ENCODE measurements at places on chromosomes 5 and 9.
A peak's percentile ranks its signal among the peaks of the same experiment; 100 is the strongest.

DNA sequence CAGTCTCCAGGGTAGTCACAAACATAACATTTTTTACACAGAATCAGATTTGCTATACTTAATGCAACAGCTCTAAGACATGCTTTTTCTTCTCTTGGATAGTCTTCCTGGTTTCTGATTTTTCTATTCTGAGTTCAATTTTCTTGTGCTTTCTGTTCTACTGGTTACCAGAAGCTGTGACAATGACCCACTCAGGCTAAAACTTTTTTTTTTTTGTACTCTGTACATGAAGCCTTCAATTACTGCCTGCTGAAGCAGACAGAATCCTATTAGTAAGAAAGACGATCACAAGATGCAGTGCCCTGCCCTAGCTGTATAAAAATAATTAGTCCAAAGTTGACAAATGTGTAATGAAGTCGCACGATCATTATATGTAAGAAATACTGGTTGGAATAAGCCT, 231.1 kb upstream of the TBCA start:
- no peak for DNase-seq

GRCh38 chr9:34651876-34652601, at the start of gene IL11RA:
TSS of gene IL11RA (plus strand) at chr9:34652185. CDS start at chr9:34655218, 3,033 bp downstream.
- no peak for DNase-seq

GRCh38 chr9:33416996-33417395, 14.6 kb upstream of the AQP7 start:
- DNase-seq: no peak

DNA sequence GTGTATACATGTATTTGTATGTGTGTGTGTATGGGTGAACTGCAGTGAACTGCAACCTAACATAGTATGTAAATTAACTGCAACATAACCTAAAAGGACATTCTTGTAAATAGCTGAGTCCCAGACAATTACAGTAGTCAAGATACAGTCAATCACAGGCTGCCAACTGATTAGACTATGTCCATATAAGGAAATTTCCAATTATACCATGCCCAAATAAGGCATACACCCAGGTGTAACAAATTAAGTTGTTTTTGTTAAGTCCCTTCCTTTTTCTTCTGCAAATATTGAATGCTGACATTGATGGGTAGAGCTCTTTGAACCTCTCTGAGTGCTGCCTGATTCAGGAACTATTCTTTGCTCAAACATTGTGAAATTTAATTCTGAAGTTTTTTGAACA, 594.6 kb upstream of the FAM174A start:
- no peak for DNase-seq

DNA sequence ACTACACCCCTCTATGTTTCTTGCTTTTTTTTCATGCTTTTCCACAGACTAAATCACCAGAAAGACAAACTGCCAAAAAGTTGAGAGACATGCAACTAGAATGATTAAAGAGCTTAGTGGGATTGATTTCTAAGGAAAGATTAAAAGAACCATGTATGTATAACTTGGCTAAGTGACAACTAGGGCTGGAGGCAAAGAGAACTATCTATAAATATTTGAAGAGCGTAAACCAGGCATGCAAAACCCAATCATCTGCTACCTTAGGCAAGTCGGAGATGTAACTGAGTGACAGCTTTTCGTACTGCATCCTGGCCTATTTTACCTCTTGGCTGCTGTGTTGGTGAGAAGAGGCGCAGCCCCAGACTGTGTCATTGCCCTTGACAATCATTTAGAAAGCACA, 121.0 kb upstream of the TLX3 start:
- DNase-seq: no peak

DNA sequence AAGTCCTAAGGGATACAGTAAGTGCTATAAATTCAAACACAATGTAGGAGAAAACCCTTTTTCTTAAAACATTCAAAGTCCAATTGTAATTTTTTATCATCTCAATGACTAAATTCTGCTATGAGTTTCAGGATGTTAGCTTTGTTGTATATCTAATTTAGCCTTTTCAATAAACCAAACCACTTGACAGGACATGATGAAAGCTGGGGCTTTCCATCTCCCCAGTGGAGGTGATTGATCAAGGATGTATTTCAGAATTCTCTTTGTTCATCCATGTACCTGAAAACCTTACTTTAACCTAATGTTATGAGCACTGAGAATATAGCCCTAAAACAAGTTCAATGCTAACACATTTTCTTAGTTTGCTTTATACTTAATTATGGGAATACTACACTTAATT, 639.0 kb upstream of the ITGA1 start:
- no peak for DNase-seq

DNA sequence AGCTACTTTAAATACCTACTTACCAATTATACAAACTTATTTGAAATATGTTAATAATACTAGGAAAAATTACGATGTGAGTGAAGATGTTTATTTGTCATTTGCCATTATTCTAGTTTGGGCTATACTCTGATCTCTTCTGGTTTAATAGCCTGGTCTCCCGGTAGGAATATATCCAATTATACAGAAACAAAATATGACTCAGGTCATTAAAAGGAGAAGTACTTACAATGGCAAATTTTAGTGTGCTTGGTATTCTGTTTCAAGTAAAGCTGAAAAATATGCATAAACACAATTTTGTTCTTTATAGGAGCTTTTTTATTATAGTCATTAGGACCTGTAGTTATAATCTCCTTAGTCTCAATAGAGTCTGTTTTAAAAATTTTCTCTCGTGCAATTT, 176.8 kb downstream of the SLCO4C1 start:
- DNase-seq: peak; percentile 1

- no peak for DNase-seq
These were observed 81.8 kb downstream of the ZNF618 start for GRCh38 chr9:113957821-113958341.

- no peak for DNase-seq
These were observed 133.2 kb downstream of the MTX3 start for GRCh38 chr5:79857714-79858409.

GRCh38 chr5:59446356-59446755, 447.2 kb downstream of the PDE4D start:
- DNase-seq: peak; percentile 71

DNA sequence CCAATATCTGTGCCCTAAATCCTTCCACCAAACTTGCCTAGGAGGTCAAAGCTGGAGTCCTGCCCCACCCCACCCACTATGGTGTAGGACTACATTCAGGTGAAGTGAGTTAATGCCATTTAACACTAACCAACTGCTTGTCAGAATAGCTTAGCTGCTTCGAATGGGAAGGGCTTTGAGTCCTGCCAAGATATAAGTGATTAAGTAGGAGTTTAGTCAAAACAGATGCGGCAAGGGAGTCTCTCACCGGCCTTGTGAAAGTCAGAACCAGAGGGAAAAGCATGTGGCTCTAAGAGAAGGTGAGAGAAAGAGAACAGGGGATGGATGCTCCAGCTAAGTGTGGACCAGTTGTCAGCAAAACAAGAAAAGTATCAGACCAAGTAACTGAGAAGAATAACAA, 132.6 kb downstream of the SPOCK1 start:
- DNase-seq: no peak

DNA sequence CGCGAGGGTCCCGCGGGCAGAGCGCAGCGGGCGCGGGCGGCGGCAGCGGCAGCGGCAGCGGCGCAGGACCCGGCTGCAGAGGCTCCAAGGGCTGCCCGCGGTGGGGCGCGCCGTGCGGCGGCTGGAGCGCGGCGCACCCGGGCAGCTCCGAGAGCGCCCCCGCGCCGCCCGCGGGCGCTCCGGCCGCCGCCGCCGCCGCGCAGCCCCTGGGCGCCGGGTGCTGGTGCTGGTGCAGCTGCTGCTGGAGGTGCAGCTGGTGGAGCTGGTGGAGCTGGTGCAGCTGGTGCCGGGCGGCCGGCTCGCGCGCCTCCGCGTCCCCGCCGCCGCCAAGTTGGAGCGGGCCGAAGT, 644 bp downstream of the IER5L start:
- no peak for DNase-seq

- no peak for DNase-seq
These were observed 19.6 kb downstream of the MFAP3 start for GRCh38 chr5:154058055-154059038.

GRCh38 chr5:8413975-8414374, 545.0 kb downstream of the MTRR start:
- DNase-seq: no peak

- no peak for DNase-seq
These were observed 137.1 kb upstream of the TRIM32 start for GRCh38 chr9:116549786-116550660.

DNA sequence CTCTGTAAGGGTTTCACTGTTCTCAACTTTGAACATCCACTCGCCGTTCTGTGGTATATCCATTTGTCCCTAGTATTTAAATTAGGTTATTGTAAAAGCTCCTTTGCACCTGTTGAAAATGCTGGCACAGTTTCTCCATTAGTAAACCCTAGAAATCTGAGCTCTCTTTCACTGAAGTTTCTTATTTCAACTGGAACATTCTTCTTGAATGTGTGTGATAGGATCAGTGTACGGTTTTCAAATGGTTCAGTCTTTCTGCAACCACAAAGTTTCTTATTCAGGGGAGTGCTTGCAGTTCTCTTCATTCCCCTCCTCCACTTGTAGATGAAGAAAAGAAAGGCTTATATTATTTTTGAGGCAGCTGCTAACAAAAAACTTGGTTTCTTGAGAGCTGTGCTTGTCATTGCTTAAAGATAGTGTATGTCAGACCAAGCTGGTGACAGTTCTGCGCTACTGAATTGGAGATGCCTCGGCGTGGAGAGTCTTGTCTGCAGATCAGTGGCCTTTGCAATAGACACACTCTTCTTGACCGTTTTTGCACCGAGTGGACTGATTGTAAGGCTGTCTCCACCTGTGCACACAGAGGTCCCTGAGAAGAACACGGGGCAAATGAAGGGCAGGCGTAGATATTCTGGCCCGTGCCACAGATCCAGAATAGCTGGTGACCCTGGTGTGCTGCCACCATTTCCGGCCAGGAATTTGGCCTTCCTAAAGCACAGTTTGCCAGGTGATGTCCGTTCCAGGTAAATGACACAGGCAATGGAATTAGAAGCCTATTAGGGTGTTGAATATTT, 102.2 kb downstream of the TRIO start:
- no peak for DNase-seq

DNA sequence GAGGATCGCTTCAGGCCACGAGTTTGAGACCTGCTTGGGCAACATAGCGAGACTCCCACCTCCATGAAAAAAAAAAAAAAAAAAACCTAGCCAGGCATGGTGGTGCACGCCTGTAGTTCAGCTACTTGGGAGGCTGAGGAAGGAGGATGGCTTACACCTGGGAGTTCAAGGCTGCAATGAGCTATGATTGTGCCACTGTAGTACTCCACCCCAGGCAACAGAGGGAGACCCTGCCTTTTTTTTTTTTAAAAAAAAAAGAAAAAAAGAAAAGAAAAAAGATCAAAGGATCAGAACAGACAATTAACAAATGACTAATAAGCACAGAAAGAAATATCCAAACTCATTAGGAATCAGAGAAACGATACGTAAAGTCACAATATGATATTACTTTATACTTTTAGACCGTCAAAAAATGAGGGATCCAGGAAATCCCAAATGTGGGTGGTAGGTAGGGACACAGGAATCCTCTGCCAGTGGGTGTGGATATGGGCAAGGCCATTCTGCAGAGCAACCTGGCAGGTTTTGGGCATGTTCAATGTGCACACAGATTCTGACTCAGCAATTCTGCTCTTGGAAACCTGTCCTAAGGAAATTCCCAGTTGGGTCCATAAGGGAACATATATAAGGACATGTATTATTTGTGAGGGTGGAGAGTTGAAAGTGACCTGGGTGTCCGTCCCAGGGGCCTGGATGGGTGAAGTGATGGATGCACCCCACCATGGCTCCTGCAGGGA, 144.7 kb upstream of the TBC1D2 start:
- DNase-seq: no peak

DNA sequence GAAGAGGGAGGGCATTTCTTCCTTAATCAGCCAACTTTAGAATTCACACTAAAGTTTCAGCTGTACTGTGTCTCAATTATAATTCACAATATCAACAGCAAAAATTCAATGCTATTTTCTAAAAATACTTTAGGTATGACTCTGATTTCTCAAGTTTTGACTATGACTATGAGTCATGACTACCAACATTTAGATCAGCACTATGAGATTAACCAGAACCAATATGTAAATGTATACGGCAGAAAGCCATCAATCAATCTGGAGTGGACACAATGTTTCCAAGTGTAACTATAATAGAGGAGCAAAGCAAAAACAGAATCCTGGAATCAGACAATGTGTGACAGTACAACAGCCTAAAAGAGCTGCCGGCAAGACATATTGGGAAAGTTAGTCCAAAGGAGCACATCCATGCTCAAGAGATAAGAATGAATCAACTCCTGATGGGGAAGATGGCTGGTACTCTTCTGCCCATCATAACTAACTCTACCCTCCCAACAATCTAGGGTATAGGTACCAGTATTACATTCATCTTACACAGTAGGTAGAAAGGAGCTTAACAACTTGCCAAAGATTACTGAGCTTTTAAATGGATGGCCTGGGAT, 294.4 kb downstream of the SEMA5A start:
- no peak for DNase-seq

GRCh38 chr5:168679515-168679920, 100.3 kb upstream of the PANK3 start:
- DNase-seq: peak; percentile 37

DNA sequence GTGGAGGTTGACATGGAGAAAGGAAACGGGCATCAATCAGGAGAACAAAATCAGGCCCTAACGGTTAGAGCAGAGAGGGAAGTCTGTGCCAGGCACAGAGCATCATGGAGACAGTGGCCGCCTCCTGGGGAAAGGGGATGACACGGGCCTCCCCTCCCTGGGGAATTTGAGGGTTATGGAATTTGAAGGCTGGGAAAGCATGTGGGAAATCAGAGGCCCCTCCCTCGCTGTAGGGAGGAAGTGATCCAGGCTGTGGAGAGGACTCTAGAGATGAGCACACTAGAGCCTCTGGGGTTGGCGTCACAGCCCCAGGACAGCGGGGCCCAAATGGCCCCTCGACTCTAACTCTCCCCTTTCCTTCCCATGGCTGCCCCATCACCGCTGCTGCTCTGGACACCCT, 36.7 kb downstream of the PROP1 start:
- DNase-seq: no peak

DNA sequence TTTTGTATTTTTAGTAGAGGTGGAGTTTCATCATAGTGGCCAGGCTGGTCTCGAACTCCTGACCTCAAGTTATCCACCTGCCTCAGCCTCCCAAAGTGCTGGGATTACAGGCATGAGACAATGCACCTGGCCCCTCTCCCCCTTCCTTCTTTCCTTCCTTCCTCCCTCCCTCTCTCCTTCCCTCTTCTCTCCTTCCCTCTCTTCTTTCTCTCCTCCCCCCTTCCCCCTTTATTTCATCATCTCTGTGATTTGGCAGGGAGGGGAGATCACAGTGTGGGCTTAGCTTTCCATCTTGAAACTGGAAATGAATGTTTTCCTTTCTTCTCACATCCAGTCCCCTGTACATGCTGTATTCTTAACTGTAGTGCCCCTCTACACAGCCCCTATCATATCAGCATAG, 12.7 kb downstream of the RHOBTB3 start:
- DNase-seq: no peak
